ENCODE measurements at places on chromosomes 3 and 15.

DNA sequence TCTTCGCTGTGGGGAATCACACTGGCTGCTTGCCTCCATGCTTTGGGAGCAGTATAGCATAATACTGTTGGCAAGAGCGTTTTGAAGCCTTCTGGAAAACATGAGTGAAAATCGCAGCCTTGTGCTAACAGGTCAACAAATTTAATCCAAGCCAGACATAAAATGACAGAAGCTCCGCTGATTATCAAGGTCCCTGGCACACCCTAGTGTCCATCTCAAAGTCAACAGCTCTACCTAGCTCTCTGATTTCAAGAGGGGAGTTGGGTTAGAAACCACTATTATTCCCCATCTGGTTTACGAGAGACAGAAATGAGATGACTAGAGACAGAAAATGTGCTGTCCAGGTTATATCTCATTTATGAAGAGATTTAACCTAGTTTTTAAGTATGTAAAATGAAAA lies 73.6 kb upstream of the MDFIC2 start:
- no peak for DNase-seq

GRCh38 chr3:99764377-99764776 lies 53.3 kb upstream of the CMSS1 start:
- DNase-seq: no peak

DNA sequence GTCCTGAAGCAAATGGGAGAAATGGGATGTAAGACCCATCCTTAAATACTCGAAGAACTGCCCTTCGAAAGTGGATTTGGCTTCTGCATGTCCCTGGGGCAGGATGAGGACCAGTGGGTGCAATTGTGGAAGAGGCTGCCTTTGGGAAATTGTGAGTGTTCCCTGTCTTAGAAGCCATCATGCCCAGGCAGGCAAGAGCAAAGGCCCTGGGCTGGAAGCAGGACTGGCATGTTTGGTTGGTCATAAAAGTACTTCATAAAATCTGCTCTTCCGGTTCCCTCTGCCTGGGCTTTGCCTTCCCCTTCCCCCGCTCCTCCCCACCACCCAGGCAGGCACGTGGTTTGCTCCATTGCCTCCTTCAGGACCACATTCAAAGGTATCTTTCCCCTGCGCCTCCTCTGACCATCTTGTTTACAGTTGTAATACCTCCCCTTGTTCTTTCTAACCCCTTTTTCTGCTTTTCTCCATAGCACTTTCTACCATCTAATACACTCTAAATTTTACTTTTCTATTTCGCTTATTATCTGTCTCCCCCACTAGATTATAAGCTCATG lies 8.3 kb downstream of the MINAR1 start:
- no peak for DNase-seq

DNA sequence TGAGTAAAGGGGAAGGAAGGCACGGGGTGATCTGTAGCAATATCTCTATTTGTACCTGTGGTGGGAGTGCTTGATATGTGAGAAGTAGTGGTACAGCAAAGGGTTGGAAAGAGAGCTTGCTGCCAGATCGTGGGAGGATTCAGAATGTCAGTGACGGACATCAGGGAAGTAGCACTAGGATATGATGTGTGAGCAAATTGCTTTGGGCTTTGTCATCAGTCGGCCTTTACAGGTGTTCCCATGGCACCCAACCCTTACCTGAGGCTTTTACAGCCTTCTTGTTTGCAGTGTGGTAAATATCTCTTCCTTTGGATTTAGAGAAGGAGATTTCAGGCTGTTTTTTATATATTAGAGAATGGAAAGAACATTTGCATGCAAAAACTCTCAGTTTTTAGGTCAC lies 29.8 kb downstream of the IL1RAP start:
- no peak for DNase-seq

- no peak for DNase-seq
These were observed 11.6 kb upstream of the PLOD2 start for GRCh38 chr3:146172586-146172985.

DNA sequence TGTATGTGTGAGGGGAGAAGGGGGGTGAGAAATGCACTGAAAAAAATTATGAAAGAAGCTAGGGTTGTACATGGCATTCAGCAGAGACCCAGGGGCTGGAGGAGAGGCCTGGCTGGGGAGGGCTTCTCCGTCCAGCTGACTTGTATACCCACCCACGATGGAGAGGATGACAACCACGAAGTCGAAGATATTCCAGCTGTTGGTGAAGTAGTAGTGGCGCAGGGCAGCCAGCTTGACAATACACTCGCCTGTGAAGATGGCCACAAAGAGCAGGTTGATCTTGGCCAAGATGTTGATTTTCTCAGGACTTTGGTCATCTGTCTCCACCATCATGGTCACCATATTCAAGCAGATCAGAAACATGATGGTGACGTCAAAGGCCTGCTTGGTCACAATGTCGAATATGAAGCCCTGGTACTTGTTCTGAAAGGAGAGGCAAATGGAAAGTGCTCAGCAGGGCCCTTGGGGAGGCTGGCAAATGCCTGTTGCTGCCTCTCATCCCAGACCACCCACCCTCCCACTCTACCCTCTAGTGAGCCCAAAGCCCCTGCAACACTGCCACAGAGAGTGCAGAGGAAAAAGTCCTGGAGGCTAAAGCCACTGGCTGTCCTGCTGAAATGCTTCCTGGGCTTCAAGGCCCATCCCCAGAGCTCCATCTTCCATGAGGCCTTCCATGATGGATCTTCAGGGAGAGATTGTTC lies 58.1 kb downstream of the EXOG start:
- no peak for DNase-seq

DNA sequence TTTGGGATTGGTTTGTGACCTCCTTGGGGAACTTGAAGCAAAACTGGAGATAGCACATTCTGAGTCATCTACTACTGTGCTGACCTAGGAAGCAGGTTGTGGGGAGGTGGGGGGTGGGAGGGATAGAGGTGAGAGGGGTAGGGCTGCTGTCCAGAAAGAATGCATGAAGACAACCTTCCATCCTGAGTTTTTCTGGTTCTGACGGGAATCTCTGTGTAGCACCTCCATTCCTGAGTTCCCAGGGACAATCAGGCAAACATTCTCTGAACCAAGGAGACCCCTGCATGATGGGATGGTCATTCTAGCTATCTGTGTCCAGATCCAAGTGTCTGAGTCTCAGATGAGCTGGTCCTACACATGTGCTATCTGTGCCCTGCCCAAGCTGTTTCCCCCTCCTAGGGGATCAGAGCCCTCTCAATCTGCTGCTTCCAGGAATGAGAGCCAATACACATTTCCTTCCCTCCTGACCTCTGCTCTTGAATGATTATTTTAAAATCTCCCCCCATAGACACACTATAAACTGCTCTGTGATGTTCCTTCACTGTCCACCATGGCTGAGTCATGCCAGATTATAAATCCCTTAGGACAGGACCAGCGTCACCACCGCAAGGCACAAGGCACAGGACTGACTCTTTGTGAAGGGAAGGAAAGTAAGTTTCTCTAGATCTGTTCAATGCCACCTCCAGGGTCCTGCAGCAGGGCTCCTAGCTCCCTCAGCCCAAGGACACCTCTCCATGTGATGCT lies 2.2 kb upstream of the CD276 start:
- no peak for DNase-seq

GRCh38 chr15:48643776-48644466 lies 1.6 kb downstream of the FBN1 start:
- DNase-seq: no peak

- DNase-seq: no peak
These were observed 92.5 kb upstream of the ATP10A start for GRCh38 chr15:25955628-25956027.

DNA sequence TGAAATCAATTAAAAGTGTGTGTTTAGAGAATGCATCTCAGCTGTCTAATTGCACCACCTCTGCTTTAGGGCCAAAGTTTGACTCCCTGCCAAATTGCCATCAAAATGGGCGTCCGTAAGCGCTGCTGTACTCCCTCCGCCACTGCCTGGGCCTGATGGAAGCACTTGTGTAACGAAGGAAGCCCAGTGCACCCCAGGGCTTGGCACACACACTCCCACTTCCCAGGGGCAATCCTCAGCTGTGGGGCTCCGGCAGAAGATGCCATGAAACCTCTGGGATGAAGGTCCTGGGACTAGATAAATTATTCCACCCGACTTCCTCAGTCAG lies 137.8 kb downstream of the RORA start:
- no peak for DNase-seq

DNA sequence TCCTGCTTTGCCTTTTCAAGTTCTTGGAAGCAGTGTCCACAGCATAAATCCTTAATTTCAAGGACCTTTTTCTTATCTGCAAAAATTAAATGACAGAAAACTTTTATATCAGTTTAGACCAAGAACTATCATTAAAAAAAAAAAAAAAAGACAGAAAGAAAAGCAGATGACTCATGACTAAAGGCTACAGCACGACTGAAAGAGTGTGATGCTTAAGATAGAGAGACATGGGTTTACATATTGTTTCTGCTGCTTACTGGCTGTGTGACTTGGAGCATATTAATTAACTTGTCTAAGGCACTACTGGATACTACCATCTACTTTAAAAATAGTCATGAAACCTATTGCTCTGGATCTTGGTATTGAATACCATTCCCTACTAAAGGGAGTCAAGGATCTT lies 62.3 kb downstream of the CEP152 start:
- DNase-seq: no peak

Measured in activated gamma-delta T cell treated with Interleukin-2 at 50 U/mL for 16 hours (primary cell).